Left hindlimb (tissue), 1 donor: ENCODE measurements at places on chromosomes 5 and 9.

DNA sequence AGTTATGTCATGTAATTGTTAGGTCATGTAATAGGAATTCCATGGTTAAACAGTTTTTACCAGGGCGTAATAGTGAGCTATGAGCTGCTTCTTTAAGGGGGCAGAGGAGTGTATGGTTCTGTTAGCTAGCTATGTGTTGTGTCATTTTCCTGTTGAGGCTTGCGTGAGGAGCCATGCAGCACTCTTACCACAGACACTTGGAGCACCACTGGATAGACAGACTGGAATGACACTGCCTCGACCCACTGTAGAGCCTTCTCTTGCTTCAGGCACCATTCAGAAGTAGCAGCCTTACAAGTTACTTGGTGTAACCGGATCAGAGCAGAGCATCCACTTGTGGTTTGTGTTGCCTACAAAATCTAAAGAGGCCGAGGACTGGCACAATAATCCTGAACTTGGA, 28.3 kb upstream of the STOM start:
- no peak for DNase-seq

GRCh38 chr5:142305211-142305610, 19.6 kb downstream of the SPRY4 start:
- DNase-seq, result no peak

DNA sequence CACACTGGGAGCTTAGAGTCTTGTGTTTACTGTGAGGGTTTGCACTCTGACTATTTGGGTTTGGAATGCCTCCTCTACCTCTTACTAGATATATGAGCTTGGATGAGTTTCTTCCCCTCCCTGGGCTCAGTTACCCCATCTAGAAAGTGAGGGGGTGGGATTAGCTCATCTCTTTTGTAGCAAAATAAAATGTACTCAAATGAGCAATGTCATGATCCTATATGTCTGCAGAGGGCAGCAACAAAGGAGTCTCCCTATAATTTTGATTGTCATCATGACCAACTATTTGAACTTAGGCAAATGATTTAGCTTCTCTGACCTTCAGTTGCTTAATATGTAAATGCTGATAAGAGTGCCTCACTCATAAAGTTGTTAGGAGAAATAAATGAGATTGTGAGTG, 109.0 kb downstream of the DPYSL3 start:
- no peak for DNase-seq

DNA sequence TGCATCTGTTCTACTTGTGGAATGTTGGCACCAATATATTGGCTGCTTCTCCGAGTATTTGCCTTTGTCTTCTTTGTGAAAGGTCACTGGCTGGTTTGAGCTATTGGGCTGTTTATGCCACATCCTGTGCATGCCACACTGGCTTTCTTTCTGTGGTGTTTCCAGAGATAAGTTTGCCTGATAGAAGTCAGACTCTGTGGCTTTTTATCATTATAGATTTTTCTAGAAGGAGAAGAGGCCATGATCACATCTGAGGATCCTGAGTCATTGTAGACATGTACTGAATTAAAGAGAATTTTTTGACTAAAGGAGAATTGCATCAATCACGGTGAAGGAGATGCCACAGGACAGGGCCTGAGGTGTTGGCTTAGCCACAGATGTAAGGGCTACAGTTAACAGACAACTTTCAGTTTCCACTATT, 26.5 kb upstream of the CDKN2B start:
- DNase-seq, result no peak
